Eye (tissue), 1 donor: ENCODE measurements at places on chromosomes 7 and 10.

DNA sequence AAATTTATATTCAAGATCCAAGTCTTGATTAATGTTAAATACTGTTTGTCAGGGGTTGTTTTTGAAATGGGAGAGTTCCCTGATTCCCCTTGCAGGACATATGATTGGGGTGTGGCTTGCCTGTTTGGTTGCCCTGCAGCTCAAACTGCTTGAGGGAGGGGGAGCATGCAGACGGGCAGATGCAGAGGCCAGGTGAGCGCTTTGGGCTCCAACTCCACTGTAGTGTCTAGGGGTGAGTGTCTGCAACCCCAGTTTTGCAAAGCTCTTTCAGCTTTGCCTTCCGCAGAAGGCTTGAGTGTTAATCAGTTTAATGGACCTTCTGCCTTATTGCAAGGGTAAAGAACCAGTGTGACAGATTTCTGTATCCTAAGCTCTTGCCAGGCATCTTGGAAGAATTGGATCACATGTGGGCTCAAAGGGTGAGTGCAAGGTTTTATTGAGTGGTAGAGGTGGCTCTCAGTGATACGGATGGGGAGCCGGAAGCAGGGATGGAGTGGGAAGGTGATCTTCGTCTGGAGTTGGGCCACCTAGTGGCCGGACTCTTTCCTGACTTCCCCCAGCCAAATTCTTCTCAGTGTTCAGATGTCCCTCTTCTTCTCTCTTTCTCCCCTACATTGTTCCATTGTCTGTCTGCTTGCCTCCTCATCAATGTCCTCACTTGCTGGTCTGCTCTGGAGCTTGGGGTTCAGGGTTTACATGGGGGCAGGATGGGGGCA lies 479.7 kb downstream of the ATRNL1 start:
- no peak for DNase-seq

DNA sequence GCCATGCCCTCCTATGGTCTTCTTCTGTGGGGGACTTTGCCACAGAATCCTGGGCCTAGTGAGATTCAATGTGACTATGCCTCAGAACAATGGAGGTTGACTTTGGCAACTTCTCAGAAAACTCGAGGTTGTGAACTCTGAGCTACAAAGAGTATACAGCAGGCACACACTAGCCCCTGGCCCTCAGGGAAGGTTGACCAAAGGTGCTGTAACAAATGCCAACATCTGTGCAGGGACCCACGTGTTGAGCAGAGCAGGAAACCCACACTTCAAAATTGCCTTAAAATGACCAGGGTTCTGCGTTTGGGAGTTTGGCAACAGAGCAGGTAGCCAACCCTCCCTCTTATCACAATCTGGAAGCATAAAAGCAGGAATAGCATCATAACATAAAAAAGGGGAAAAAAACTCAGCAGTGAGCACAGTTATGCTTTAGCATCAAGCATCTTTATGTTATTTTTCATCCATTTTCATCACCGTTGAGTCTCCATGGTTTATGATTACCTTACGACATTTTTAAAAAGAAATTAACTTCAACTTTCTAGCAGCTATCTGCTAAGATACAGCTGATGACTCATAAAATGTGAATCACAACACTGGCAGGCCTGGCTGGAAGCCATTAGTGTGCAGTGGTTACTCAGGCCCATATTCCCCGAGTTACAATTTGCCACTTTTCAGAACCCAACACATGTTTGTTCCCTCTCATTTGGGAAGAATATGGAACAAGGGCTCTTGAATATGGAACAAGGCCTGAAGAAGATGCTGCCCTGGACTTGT lies 11.1 kb downstream of the PRLHR start:
- DNase-seq = no peak

DNA sequence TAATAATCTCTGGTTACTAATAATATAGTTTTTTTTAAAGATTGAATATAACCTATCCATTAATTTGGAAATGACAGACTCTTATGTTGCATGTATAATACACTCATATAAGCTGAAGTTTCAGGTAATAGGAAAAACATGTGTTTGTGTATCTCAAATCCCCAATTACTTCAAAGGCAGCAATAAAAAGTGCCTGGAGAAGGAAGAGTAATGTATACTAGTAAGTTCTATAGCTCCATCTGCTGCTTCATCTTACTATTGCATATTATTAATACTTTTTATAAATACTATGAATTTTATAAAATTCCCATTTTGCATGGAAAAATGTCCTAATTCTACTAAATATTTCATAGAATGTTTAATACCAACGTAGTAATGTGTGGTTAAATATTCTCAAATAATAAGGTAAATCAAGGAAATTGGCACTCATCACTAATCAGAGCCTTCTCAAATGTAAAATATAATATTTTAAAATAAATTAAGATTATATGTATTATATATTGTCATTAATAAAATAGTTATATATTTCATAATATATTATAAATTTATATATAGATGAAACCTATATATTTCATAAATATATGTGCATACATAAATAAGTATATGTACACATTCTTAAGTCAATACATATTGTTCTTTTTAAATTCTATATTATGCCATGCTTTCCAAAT lies 311.9 kb downstream of the HGF start:
- DNase-seq = peak; percentile 52

DNA sequence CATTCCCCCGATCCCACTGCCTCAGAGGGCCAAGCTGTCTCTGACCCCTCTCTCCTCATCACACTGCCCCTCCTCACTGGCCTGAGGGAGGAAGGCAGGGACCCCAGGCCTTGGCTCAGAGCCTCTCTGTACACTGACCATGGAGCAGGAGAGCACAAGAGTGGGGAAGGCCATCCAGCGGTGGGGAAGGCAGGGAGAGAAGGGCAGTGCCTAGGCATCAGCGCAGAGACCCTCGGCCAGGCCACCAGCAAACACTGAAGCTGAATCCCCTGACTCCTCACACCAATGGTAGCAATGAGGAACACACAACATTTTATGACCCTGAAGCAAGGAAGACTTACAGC lies 14.8 kb downstream of the OGDHL start:
- no peak for DNase-seq

GRCh38 chr10:128971374-128972035 lies 495.5 kb upstream of the MGMT start:
- DNase-seq = no peak

DNA sequence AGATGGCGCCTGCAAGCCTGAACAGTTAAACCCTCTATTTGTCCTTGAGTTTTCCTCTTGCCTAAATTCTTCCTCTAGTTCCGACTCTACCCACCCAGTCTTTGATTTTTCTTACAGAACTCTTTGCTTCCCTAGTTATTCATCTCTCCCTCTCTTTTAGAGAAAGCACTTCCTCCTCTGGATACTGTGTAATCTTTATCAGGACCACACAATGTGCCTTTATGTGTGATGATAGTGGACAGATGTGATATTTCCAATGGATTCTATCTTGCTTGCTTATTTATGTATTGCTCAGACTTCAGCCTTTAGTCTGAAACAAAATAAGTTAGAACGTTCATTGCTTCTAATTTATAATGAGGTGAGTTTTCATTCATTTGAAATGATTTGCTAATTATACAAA lies 79.5 kb upstream of the CAV2 start:
- no peak for DNase-seq

- no peak for DNase-seq
Measured at GRCh38 chr10:62085821-62086220, 182.8 kb downstream of the RTKN2 start.

- DNase-seq = peak; percentile 61
Measured at GRCh38 chr7:5607951-5608656, 173.4 kb downstream of the RNF216 start.

DNA sequence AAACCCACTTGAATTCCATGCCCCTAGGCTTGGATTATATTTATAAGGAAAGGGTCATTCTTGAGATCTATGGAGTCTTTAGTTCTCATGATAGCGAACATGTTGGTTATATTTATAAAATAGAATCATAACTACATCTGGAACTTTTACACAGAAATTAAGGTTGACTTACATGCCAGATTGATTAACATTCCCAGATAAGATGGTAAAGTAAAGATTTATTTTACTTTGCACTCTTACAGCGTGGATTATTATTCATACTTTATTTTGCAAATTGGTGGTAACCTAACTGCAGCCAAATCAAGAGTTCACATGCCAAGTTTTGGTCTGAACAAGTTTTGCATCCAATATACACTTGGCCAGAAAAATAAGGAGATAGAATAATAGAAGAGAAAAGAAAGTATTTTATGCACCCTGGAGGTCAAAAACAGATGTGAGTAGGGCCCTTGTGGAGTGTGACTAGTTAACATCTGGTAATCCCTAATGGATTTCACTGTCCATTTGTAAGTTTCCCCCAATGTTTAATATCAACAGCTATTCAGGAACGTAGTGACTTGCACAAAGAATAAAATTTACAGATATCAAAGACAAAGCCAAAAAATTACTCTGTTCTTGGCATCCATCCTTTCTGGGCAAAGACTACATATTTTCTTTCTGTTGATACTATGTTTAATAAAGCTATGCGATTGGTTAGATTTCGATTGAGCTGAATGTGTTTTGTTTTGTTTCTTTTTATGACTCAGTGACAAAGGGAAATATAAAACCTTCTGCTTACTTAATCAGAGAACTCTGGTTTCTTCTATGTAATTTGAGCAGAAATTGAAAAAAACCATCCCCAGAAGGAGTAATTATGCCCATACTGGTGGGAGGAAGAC lies 10.1 kb upstream of the TMEM26 start:
- peak; percentile 85 for DNase-seq

GRCh38 chr7:7148798-7149481 lies 33.4 kb upstream of the C1GALT1 start:
- DNase-seq = no peak

DNA sequence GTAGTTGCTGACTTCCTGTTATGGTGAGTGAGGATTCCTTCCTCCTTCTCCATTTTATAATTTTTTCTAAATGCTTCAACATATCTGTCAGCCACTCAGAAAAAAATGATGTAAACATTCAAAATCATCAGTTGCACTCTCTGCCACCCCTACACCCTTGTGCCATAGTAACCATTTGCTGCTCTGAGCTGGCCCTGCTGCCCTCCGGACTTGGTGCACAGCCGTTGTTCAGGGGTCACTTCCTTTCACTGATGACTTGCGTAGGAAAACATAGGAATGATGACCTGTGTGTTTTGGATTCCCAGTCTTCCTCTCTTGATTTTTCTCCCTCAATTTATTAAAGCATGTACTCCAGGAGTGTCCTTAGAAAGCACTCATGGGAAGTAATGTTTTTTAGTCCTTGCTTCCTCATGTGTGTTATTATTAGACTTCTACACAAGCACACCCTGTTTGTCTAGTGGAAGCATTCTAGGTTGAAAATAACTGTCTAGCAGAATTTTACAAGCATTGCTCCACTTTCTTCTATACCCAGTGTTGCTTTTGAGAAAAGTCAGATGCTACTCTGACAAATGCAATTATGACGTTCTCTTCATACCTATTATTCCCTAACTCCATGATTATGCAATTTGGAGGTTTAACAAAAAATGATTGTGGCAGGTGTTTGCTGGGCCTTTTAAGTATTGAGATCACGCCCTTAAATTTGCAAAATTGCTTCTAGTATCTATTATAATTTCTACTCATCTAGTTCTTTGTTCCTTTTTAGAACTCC lies 62.6 kb upstream of the MTPN start:
- no peak for DNase-seq

DNA sequence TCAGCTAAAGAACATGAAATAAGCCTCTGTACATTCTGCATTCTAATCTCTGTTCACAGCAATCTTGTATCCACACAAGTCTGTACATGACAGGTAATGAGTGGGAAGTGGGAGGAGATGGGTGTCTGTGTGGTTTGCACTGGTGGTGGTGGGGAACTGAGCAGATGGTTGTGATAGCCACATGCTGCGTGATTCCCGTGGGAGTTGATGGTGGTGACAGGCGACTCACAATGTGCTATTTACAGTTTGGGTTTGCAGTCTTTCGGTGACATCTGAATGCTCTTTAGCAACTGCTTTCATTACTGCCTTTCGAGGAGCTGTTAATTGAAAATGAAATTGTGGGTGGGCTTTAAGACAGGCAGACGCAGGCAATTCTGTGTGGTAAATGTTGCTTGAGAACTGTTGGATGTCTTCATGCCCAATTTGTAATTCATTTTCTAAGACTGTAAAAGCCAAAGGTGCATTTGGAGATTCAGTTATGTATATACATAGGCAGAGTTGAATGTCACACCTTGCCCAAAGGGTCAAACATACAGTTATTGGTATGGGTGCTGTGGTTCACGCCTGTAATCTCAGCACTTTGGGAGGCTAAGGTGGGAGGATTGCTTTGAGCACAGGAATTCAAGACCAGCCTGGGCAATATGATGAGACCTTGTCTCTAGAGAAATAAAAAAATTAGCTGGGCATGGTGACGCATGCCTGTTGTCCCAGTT lies 308.2 kb downstream of the AUTS2 start:
- peak; percentile 57 for DNase-seq
